ENCODE measurements at places on chromosomes 2 and 18. TPM values are rescaled to one million over a fixed set of nuclear protein-coding genes. Genes with fewer than 3 reads are reported as not detected.

The EFHD1 gene
- total RNA-seq: 20.1 TPM

DNA sequence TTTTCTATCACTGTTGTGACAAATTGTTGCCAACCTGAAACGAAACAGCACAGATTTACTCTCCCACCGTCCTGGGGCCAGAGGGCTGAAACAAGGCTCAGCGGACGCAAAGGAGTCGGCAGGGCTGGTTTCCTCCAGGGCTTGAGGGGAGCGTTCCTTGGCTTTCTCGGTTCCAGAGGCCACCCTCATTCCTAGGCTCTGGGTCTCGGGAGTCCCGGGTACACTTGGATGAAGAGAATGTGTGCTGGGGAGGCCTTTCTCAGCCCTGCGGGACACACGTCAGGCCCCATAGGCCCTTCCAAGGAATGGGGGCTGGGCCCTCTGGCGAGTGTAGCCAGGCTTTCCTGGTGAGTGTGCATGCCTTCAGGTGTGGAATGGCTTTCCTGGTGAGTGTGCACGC, 287.3 kb upstream of the HS6ST1 start:
- DNase-seq: peak; percentile 66

The NBAS gene
- total RNA-seq: 38.9 TPM

GRCh38 chr2:11987151-11987550, 240.7 kb downstream of the LPIN1 start:
- DNase-seq: no peak

GRCh38 chr18:56258178-56258577, 380.2 kb downstream of the TXNL1 start:
- DNase-seq: no peak

All from cardiac septum (tissue), 1 donor.